Hepatocyte (in vitro differentiated cells): ENCODE measurements at places on chromosomes 5 and 9.
A peak's percentile ranks its signal among the peaks of the same experiment; 100 is the strongest.

DNA sequence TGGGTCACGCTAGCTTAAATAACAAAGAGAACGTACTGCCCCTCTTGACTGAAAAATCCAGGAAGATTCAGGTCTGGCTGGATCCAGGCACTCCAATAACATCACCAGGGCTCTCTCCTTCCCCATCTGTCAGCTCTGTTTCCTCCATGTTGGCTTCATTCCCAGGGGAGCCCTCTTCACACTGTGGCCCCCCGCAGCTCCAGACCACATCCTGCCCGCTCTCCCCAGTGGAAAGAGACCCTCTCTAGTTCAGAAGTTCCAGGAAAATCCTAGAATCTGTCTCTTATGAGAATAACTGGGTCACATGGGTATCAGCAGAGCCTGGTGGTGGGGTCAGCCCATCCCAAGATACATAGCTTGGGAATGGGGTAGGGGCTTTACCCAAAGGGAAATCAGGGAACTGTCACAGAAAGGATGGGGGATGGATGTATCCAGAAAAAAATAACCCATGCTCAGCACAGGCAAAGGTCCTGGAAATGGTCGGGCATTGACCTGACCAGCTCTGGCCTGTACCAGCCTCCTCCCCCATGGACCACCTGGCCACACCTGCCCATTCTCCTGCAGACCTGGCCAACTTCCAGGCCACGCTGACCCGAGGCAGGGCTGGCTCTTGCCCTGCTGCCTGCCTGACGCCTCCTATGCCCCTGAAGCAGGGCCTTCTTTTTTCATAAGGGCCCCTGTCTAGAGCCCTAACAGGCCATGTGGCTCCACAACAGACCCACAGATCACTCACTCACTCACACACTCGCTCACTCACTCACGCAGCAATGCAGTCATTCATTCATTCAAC lies 65.9 kb downstream of the COL23A1 start:
- DNase-seq, result no peak

- no peak for DNase-seq
Observed at GRCh38 chr5:110561510-110561909, 165.0 kb downstream of the TMEM232 start.

- no peak for DNase-seq
Observed at GRCh38 chr5:86716121-86716520, 98.4 kb downstream of the COX7C start.

GRCh38 chr9:82081496-82081895 lies 92.9 kb downstream of the SPATA31D1 start:
- no peak for DNase-seq

GRCh38 chr9:94622087-94622800 lies 17.1 kb downstream of the FBP1 start:
- DNase-seq, result no peak

GRCh38 chr5:77146896-77147295 lies 59.8 kb upstream of the ZBED3 start:
- no peak for DNase-seq

- DNase-seq, result no peak
Observed at GRCh38 chr5:119264186-119264585, 91.6 kb upstream of the TNFAIP8 start.

- DNase-seq, result no peak
Observed at GRCh38 chr5:139867581-139867980, 72.0 kb downstream of the PSD2 start.

- DNase-seq, result no peak
Observed at GRCh38 chr5:142219146-142219545, 105.7 kb downstream of the SPRY4 start.

GRCh38 chr9:132037458-132037857 lies 42.2 kb downstream of the MED27 start:
- no peak for DNase-seq

DNA sequence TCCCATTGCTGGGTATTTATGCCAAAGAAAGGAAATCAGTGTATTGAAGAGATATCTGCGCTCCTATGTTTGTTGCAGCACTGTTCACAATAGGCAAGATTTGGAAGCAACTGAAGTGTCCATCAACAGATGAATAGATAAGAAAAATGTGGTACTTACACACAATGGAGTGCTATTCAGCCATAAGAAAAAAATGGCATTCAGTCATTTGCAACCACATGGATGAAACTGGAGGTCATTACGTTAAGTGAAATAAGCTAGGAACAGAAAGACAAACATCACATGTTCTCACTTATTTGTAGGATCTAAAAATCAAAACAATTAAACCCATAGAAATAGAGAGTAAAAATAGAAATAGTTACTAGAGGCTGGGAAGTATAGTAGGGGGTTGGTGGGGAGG lies 1133.1 kb upstream of the ACO1 start:
- no peak for DNase-seq

GRCh38 chr5:79932510-79933504 lies 58.3 kb downstream of the MTX3 start:
- DNase-seq, result no peak

- no peak for DNase-seq
Observed at GRCh38 chr5:178237431-178238312, 5.1 kb upstream of the PHYKPL start.

DNA sequence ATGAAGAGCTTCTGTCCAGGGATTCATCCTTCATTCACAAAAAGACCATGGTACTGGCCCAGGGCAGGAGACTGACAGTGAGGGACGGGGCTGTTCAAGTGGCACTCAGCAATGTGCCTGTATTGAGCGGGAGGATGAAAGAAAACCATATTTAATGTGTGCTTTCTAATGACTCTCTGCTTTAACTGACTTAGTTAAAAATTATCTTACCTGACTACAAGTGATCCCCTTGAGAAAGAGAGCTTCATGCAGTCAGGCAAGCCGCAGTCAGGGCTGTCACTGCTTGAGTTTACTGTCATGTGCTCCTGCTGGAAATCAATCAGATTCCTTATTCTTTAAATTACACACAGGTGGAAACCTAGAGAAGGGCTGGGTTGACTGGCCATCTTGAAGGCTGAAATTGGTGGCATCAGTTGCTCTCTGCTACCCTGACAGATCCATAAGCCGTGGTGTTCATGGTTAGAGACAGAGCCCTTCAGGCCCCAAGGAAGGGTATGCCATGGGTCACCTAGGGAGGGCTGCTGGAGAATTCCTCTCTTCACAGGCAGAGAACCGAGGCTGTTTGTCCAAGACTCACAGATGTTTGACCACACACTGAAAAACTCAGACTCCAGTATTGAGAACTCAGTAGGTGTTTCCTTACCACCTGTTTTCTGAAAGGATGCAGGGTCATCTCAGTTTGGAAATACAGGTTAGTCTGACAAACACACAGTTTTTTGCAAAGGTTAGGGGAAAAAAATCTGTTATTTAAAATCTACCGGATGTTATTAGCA lies 70.9 kb downstream of the TRIO start:
- peak; percentile 37 for DNase-seq

DNA sequence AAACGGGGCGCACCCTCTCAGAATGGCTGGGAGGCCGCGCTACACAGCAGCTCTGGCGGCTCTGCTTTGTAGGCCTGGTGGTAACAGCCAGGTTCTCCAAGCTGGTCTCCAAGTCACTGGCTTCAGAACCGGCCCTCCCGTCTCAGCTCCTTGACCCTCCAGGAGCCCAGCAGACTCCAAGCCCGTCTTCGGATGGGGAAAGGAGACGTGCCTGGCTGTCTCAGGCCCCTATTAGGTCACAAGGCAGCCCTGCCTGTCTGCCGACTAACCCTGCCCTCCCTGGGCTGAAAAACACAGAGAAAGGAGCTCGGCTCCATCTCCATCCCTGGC lies 2.2 kb downstream of the ASB6 start:
- no peak for DNase-seq

DNA sequence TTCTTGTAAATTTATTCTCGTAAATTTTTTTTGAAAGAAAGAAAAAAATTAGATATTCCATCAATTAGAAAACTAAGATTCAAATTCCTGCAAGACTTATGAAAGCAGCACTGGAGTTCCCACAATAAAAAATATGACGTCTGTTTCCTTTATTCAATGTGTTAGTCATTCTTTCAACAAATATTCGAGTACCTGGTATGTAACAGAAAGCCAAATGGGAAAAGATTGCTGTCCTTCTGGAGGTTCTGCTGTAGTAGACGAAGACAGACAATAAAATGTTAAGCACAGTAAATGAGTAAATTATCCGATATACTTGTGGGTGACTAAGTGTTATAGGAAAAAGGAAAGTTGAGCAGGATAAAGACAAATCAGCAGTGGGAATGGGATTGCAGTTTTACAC lies 92.2 kb downstream of the ADAMTSL1 start:
- no peak for DNase-seq

DNA sequence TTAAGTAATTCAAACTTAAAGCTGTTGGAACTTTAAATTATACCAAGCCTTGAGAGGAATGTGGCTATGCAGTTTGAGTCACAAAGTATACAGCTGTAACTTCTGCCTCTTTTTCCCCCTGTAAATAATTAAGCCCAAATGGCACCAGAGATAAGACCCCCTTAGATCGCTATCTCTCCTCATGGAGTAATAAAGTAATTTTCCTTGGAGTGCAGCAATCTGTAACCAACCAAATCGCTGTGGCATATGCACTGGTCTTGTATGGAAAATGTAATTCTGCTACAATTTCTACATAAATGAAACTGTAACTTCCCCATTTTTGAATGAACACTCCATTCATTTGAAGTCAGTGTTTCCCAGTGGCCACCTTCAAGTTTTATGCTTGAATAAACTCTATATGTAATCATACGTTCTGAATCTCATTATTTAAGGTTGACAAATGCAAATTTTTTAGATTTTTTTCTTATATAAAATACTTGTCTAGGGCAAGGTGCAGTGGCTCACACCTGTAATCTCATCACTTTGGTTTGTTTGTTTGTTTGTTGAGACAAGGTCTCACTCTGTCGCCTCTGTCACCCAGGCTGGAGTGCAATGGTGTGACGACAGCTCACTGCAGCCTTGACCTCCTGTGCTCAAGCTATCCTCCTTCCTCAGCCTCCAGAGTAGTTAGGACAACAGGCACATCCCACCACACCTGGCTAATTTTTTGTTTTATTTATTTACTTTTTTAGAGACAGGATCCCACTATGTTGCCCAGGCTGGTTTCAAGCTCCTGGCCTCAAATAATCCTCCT lies 12.3 kb downstream of the SUSD1 start:
- peak; percentile 19 for DNase-seq

- no peak for DNase-seq
Observed at GRCh38 chr5:91277840-91278239, 105.3 kb downstream of the ARRDC3 start.

- DNase-seq, result no peak
Observed at GRCh38 chr5:134099288-134099872, 15.1 kb upstream of the TCF7 start.

DNA sequence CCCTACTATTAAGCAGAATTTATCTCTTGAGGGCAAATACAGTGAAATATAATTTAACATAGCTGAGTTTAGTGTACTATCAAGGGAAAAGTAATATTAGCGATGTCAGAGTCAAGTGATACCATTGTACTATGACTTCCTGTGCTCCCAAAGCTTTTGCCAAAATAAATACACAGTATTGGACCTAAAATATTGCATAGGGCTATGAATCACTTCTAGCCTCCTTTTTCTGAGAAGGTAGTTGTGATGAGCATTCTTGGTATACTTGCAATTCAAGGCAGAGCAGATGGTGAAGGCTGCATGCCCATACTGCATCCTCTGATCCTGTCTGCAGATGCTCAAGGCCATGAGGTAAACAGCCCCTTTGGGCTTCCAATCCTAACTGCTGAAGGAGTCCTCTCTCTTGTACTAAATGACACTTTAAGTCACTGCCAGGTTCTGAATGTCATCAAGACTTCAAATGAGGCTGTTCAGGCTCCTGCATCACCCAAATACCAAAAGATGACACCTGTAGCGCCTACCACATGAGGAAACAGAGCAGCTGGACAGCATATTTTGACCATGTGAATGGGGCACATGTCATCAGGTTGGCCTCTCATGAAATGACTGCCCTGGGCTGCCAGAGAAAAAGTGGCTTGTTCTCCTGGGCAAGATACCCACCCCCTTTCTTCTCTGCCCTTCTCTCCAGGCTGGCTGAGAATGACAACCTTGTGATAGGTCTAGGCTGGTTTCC lies 29.7 kb upstream of the PPP2CA start:
- no peak for DNase-seq

GRCh38 chr5:69206528-69207190 lies 17.3 kb downstream of the CENPH start:
- peak; percentile 11 for DNase-seq

DNA sequence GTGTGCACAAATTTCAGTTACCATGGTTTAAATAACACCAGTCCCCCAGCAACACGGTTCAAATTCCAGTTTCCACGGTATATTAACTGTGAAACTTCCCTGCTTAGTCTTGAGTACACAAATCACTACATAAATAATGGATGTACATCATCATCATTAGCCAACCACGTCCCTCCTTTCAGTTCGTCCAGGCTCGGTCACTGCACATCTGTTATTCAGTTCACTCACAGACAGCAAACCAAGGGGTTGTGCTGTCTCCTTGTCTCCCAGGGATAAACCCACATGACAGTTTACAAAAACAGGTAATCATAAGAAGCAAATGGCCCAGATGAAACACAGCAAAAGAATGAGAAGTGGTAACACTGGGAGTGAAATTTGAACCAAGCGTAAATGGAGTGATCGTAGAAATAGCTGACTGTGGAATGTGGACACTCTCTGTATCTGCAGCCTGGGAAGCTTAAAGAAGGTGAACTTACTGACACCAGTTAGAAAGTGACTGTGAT lies 61.0 kb upstream of the RAD23B start:
- peak; percentile 67 for DNase-seq

GRCh38 chr9:89911721-89912604 lies 307.2 kb downstream of the GADD45G start:
- DNase-seq, result no peak

GRCh38 chr9:134661791-134662142 lies 20.2 kb downstream of the COL5A1 start:
- DNase-seq, result peak; percentile 69

- no peak for DNase-seq
Observed at GRCh38 chr5:109630093-109630492, 59.6 kb upstream of the MAN2A1 start.

DNA sequence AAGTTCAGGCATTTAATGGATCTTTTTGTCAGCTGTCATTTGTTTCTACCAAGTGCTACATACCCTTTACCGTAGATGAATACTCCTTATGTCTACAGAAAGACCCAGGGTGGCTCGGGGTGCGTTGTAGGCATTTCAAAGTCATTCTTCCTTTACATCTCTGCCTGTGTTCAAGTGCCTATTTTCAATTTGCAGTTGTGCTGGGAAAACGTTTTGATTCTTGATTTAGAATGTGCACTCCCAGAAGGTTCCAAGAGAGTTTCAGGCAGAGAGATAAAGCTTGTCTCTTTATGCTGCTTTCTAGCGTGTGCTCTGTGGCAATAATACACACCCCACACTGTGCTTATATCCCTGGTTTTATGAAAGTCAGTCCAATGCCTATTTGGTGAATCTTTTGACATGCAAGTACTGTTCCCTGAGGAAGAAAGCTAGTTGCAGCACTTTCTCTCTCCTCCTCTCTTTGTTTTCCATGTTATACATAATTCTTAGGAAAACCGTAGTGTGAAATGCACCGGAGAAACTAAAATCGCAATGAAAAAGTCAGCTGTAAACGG lies 828.1 kb upstream of the ZNF608 start:
- no peak for DNase-seq

- DNase-seq, result no peak
Observed at GRCh38 chr5:64707191-64707590, 16.9 kb downstream of the SHISAL2B start.

GRCh38 chr5:80249901-80250300 lies 5.9 kb downstream of the SERINC5 start:
- no peak for DNase-seq

GRCh38 chr9:90092508-90092907 lies 487.7 kb downstream of the GADD45G start:
- DNase-seq, result no peak
